ENCODE measurements at places on chromosomes 4 and X.

GRCh38 chrX:123199338-123199737 lies 15.3 kb downstream of the GRIA3 start:
- DNase-seq = no peak

DNA sequence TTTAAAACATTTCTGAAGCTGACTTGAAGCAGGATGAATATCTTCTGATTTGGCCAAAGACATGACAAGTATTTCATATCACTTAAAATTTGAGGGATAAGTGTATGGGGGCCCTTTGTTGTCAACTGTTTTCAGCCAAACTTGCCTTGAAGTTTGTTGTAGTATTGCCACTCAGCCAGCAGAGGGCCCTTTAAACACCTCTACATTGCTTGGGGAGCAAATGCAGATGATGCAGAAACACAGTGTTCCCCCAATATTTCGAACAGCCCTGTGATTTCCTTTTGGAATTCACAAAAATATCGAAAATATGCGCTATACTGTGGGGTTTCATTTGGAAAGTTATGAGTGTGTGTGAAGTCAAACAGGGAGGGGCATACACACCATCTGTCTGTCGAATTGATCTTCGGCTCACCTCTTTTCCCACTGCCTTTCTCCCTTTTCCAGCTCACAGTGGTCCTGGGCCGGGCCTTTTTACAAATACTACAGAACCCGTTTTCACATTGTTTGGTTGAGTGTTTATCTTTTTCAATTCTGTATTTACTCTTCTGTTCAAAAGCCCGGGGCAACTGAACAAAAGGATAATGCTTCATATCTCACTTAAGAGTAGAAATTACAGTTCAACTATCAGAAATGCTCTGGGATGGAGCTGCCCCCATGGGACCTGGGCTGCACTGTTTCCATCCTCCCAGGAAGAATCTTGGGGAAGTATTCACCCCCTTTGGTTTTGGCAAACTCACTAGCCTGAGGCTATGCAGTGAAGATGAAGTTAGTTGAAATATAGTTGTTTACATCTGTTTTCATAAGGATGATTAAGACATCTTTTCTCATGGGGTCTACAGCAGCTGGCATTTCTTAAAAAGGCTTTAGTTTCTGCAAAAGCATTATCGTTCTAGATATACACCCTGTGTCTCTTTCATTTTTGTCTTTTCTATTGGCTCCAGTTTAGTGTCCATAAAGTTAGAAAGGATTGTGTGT lies 137.6 kb downstream of the EGF start:
- DNase-seq = no peak

DNA sequence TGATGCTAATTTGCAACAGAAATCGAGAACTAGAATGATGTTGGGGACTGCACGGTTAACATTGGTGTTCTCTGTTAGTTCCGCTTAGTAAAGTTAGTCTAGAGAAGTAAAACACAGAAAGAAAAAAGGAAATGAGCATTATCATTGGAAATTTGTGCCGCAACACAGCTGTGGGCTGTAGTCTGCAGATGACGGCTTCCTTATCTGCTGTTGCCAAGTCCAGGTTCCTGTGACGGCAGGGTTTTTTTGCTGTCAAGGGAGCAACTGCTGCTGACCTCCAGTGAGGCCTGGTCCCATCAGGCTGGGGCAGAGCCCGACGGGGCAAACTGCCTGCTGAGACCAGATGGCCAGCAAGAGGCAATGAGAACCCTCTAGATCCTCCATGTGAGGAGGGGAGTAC lies 38.9 kb upstream of the PHEX start:
- no peak for DNase-seq

DNA sequence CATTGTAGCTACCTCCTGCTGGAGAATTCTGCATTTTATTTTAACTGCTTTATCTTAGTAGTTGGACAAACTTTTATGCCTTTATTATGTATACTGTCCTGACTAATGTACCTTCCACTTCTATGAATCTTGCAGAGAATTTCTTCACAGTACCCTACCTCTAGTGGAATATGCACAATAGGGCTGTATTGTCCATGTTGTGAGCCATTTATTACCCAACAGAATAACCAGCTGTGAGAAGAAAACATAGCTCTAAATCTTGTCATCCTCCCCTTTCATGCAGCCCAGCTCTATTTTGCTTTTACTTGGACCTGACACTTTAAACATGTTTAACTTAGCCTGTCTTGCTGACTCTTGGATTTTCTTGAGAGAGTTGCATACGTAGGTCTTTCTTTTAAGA lies 56.2 kb downstream of the MCUB start:
- no peak for DNase-seq

DNA sequence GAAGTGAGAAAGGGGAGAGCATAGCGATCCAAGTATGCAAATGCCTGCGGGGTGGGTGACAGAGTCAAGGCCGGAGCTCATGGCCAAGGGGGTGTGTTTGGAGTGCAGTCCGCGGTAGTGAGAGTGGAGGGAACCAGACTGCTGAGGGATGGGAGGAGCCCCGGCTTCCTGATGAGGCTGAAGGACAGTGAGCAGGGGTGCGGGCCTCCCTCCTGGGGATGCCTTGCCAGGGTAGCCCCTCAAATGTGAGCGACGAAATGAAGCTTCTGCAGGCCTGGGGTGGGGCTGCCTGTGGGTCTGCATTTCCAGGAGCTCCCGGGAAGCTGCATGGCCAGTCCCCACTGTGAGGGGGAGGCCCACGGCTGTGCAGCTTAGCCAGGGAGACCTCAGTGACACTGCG lies 45.0 kb downstream of the PSAPL1 start:
- DNase-seq = peak; percentile 39

DNA sequence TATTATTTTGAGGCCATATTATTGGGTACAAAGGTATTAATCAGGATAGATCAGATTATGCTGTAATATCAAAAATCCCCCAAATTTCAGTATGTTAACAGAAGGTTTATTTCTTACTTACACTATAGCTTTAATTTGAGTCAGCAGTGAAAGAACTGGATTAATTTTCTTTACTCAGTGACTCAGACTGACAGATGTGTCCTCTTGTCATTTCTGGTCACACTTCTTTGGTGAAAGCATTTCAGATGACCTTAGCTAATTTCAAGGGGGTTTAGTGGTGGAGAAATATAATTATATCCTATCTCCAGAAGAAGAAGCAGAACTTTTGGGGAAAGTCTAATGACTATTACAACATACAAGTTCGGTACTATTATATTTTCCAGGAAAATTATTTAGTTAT lies 12.4 kb downstream of the DDIT4L start:
- no peak for DNase-seq

DNA sequence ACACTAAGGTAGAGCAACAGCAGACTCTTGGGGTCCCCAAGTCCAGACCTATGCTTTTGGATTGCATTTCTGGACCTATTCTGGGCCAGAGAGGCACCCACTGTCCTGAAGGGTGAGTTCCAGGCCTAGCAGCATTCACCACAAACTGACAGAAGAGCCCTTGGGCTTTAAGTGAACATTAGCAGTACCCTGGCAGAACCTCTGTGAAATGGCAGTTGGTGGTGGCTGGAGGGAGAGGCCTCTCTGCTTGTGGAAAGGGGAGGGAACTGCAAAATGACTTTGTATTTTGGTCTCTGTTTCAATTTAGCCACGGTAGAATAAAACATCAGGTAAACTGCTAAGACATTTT lies 1211.9 kb downstream of the PCDH18 start:
- no peak for DNase-seq

DNA sequence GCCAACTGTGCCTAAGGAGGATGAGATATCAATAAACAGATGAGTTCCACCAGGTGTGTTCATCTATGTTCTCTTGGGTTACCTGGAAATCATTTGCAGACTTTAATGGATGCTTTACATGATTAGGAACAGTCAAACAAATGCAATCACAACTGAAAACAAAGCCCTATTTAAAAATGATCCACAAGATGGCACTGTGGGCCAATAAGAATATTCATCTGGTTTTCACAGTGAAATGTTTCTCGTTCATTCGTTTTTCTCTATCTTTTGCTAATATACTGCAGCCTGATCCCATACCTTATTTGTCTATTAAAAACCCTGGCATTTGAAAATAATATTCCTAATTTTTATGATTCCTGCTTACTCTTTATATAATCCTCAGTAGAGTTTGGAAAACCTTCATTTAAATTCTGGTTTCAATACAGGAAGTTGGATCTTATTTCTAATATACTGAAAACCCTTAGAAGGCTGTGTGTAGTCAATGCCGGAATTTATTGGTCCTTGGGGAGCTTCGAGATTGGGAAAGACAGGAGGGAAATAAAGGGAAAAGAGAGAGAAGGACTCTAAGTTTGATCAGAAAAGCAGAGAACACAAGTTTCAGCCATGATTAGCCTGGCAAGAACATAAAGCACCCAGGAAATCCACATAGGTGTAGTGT lies 63.8 kb upstream of the TAPT1 start:
- DNase-seq = no peak

- DNase-seq = peak; percentile 53
Observed at GRCh38 chrX:100494646-100495370, 84.7 kb upstream of the PCDH19 start.

- peak; percentile 66 for DNase-seq
Observed at GRCh38 chr4:3037957-3038461, 36.3 kb downstream of the HTT-AS start.

GRCh38 chr4:166996216-166996615 lies 238.1 kb downstream of the SPOCK3 start:
- no peak for DNase-seq

DNA sequence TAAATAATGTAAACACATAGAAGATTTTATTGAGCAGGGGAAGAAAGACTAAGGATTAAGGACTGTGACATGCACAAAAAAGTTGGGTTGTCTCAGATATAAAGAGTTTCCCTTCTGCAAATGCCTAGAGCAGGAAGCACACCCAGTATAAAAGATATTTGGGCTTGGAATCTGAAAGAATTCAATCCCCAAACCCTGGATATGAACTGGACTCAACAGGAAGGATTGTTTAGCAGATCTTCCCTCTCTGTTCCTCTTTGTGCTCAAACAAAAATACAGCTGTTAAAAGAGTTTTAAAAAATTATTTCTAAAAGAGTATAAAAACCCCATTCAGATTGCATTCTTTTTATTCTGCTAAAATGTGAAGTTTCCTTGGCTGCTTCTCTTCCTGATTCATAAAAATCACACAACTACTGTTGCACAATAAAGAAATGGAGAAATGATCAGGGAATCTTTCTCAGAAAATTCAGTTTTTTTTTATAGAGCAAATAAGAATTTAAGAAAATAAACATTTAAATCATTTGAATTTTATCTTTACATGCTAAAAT lies 71.4 kb downstream of the PDLIM5 start:
- DNase-seq = no peak

DNA sequence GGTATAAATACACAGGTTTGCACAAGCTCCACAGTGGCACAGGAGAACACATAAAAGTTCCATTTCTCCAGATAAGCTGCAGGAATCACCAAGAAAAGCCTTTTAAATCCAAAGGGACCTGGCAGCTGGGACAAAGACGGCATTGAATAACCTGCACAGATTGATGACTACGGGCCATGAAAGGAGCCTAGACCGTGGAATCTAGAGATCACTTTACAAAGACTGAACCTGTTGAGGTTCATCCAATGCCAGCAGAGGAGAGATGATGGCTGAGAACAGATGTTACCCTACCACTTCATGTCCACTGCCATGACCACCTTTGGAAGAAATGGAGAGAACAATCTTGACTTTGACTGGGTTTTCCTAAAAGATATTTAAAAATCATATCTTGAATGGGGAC lies 88.7 kb downstream of the PRSS12 start:
- no peak for DNase-seq

- no peak for DNase-seq
Observed at GRCh38 chrX:93591398-93591797, 82.0 kb downstream of the NAP1L3 start.

DNA sequence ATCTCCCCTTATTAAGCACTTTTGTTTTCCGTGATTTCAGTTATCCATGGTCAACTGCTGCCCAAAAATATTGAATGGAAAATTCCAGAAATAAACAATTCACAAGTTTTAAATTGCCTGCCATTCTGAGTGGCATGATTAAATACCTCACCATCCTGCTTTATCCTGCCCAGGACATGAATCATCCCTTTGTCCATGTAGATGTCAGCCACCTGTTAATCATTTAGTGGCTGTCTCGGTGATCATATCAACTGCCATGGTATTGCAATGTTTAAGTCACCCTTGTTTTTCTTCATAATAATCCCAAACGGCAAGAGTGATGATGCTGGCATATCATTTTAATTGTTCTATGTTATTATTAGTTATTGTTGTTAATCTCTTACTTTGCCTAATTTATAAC lies 79.8 kb upstream of the LHFPL1 start:
- no peak for DNase-seq

DNA sequence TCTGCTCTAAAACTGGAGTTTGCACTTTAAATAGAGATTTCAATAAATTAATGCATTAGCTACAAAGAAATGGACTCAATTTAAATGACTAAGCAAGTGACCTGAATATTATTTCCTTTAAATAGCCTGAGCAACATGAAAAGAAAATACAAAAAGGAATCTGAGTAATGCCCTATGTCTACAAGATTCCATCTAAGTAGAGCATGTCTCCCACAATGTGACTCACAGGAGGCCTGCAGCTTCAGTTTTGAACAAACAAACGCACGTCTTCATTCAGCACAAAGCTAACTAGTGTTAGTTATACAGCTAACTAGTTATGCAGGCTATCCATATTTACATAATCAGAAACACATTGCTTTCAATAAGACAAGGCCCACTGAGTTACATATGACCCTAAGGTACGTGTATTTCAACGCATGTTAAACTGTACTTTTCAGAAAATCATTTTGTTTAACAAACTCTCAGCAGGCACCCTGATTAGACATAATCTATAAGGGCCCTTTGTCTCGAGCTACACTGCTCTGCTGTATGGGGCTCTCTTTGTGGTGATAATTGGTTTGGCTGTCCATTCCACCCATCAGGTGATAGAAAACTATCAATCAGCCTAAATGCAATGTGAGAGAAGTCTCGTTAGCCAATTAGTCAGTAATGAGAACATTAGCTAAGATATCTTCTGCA lies 116.5 kb downstream of the MAML3 start:
- DNase-seq = no peak

GRCh38 chrX:152637649-152638442 lies at the start of gene GABRQ:
TSS of gene GABRQ (plus strand) at chrX:152637895. CDS start at chrX:152638203, 308 bp downstream.
- peak; percentile 81 for DNase-seq

GRCh38 chrX:149715468-149715867 lies 3.6 kb downstream of the MAGEA11 start:
- DNase-seq = no peak

GRCh38 chr4:24219209-24219608 lies 329.4 kb upstream of the PPARGC1A start:
- DNase-seq = no peak

- DNase-seq = no peak
Observed at GRCh38 chrX:18549643-18550042, 122.3 kb downstream of the RS1 start.
